ENCODE measurements at places on chromosomes 1 and 21.

DNA sequence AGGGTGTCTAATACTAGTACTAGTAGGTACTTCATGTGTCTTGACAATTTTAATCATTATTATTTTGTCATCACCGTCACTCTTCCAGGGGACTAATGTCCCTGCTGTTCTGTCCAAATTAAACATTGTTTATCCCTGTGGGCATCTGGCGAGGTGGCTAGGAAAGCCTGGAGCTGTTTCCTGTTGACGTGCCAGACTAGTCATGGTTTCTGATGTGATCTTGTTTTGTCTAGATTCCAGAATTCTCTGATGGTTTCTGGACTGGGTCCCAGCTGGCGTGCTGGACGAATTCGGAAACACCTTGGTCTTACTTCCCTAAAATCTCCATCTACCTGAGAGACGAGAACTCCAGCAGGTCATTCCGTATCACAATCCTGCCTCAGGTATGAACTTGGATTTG, 66.1 kb upstream of the FAM3B start:
- no peak for DNase-seq

DNA sequence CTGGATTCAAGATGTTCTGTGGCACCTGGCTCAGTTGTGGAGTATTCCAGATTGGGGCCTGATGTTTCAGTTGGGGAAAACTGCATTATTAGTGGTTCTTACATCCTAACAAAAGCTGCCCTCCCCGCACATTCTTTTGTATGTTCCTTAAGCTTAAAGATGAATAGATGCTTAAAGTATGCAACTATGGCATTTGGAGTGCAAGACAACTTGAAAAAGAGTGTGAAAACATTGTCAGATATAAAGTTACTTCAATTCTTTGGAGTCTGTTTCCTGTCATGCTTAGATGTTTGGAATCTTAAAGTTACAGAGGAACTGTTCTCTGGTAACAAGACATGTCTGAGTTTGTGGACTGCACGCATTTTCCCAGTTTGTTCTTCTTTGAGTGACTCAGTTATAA, 7.2 kb downstream of the FPGT start:
- no peak for DNase-seq

- no peak for DNase-seq
Observed at GRCh38 chr1:107293901-107294613, 153.2 kb downstream of the NTNG1 start.

GRCh38 chr1:97144527-97144926, 422.9 kb downstream of the PTBP2 start:
- no peak for DNase-seq
